ENCODE measurements at places on chromosomes 16 and 17. TPM values are rescaled to one million over a fixed set of nuclear protein-coding genes. Genes with fewer than 3 reads are reported as not detected.
A peak's percentile ranks its signal among the peaks of the same experiment; 100 is the strongest.

DNA sequence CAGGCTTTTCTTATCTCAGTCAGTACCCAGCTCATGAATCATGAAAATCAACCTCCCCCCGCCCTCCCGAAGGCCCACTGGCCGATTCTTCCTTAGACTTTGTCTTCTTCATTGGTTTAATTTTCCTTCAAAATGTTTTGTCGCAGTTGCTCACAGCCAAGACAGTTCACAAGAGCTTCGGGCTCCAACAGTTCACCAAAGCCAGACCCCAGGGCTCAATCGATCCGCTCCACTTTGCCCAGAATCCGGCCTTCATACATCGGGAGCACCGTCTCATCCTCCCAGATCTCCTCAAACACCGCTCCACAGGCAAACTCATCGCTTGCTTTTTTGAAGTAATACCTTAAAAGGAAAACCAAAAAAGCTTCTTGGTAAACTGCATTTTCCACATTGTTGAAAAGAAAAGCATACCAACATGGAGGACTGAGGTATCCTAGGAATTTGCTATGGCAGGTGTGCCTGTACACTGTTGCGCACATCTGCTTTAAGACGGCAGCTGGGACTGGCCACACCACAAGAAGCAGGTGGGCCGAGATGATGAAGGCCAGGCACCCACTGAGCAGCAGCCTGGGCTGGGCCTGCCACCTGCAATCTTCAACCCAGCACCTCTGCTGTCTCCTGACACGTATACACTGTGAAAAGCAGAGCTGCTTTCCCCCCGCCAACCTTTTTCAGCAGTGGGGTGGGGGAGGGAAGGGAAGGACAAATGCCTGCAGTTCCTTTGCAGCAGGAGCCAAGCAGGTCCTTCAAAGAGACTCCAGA, 31.5 kb downstream of the AXIN2 start:
- peaks cover 21% of the 10 kb centered on the region for H3K4me1 ChIP-seq
- H3K36me3 ChIP-seq = peaks cover 7% of the 10 kb centered on the region
- no peak overlapping the region for H3K4me3 ChIP-seq
- no peak overlapping the region for H3K27ac ChIP-seq
- DNase-seq = no peak

DNA sequence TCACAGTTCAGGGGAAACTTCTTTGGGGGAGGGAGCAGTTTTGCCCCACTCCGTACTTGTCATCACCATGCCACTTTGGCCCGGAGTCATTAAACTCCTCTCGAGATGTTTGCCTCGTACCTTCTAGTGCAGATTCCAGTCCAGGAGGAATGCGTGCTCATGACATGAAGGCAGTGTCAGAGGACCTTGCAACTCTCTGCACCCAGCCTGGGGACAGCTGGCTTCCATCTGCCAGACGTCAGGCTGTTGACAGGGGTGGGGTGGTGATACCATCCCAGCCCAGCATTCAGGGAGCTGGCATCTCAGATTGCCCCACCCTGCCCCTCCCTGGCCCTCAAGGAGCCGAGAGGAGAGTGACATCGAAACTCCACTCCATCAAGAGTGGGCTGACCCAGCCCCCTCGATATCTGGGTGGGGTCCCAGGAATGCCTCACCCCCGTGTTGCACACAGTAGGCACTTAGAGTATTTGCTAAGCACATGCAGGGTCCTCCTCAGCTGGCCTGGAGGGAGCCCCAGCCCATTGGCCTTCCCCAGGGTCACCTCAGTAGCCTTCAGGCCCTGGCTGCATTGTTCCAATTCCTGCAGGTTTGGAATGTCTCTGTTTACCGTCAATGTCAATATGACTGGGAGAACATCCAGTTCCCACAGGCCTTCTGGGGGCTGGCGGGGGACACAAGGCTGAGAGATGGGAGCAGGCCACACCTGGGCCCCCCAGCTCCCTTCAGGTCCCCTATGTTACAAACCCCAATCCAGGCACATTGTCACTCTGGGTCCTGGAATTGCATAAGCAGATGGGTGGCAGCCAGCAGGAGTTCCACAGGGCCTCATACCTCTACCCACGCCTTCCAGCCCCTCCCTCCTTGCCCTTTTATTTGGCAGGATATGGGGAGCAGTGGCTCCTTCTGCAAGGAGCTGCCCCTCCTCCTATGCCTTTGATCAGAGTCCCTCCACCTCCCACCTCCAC, 21.3 kb upstream of the EMP2 start:
- no peaks in the 10 kb centered on the region for H3K4me1 ChIP-seq
- DNase-seq = no peak
- no peak overlapping the region for H3K4me3 ChIP-seq
- H3K27me3 ChIP-seq = peaks cover 27% of the 10 kb centered on the region
- no peaks in the 10 kb centered on the region for H3K36me3 ChIP-seq
- H3K27ac ChIP-seq = no peak overlapping the region

GRCh38 chr17:81939881-81940385, 2.8 kb upstream of the PYCR1 start:
- peak; percentile 86 for DNase-seq
- no peaks in the 10 kb centered on the region for H3K27me3 ChIP-seq
- no peak overlapping the region for H3K27ac ChIP-seq
- no peak overlapping the region for H3K4me3 ChIP-seq

DNA sequence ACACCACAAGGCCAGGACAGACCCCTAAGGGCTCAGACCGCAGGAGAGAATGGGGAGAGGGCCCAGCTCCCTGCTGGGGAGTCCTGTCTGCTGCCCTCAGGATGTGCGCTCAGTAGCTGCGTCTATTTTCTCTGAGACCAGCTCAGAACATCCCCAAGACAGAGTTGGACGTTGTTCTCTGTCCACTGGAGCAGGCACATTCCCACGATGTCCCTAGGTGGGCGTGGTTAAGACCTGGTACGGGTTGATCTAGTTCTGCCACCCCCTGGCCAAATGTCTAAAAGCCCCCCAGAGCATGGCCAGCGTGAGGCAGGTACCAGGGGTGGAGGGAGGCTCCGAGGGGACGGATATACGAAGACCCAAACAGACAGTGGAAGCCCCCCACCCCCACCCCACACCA, 842 bp upstream of the CALB2 start:
- H3K4me3 ChIP-seq = no peak overlapping the region
- DNase-seq = no peak
- H3K27me3 ChIP-seq = peaks cover 30% of the 10 kb centered on the region
- H3K4me1 ChIP-seq = peaks cover 11% of the 10 kb centered on the region
- no peaks in the 10 kb centered on the region for H3K36me3 ChIP-seq

- H3K27me3 ChIP-seq = peaks cover 7% of the 10 kb centered on the region
- DNase-seq = no peak
- peaks cover 4% of the 10 kb centered on the region for H3K4me1 ChIP-seq
- peaks cover 1% of the 10 kb centered on the region for H3K36me3 ChIP-seq
- H3K27ac ChIP-seq = no peak overlapping the region
- H3K4me3 ChIP-seq = no peak overlapping the region
These were observed 23.1 kb downstream of the LGALS9 start for GRCh38 chr17:27654136-27654535.

- no peaks in the 10 kb centered on the region for H3K4me1 ChIP-seq
- peaks cover 6% of the 10 kb centered on the region for H3K27me3 ChIP-seq
- no peak overlapping the region for H3K4me3 ChIP-seq
- DNase-seq = no peak
These were observed 61.3 kb downstream of the PRKCB start for GRCh38 chr16:23896832-23897821.

GRCh38 chr17:66811683-66812054, 23.2 kb upstream of the CACNG5 start:
- DNase-seq = no peak
- H3K27me3 ChIP-seq = no peaks in the 10 kb centered on the region
- no peak overlapping the region for H3K27ac ChIP-seq
- no peaks in the 10 kb centered on the region for H3K36me3 ChIP-seq
- H3K4me3 ChIP-seq = no peak overlapping the region
- H3K4me1 ChIP-seq = no peaks in the 10 kb centered on the region

- no peak overlapping the region for H3K27ac ChIP-seq
- H3K4me3 ChIP-seq = no peak overlapping the region
- H3K4me1 ChIP-seq = peaks cover 5% of the 10 kb centered on the region
- H3K36me3 ChIP-seq = peaks cover 15% of the 10 kb centered on the region
- no peaks in the 10 kb centered on the region for H3K27me3 ChIP-seq
- DNase-seq = no peak
These were observed 110.8 kb downstream of the CA4 start for GRCh38 chr17:60260540-60260939.

- DNase-seq = no peak
- H3K4me1 ChIP-seq = no peaks in the 10 kb centered on the region
- peaks cover 30% of the 10 kb centered on the region for H3K27me3 ChIP-seq
- H3K4me3 ChIP-seq = no peak overlapping the region
- H3K27ac ChIP-seq = no peak overlapping the region
These were observed 121.3 kb downstream of the MGAT5B start for GRCh38 chr17:76989519-76989918.

GRCh38 chr17:72135546-72136325, 14.9 kb downstream of the SOX9 start:
- no peaks in the 10 kb centered on the region for H3K27me3 ChIP-seq
- H3K4me1 ChIP-seq = peaks cover 35% of the 10 kb centered on the region
- no peaks in the 10 kb centered on the region for H3K36me3 ChIP-seq
- H3K27ac ChIP-seq = no peak overlapping the region

DNA sequence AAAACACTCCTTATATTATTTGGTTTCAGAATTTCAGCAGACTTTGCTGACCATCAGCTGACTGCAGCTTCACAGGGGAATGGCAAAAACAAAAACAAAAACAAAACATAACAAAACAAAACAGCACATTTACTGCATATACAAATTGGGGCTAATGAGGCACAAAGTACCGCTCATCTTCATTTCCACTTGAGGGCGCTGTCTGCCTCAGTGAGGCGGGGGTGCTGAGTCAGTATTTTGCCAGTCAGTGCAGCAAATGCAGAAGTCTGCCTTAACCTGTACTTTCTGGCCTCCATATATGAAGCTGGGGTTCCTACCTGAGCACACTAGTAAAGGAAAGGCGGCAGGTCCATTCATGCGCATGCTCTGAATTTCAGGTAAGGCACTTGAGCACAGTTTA, 13.5 kb upstream of the DYNLRB2 start:
- DNase-seq = no peak
- peaks cover 58% of the 10 kb centered on the region for H3K27me3 ChIP-seq
- H3K36me3 ChIP-seq = no peaks in the 10 kb centered on the region
- H3K4me3 ChIP-seq = no peak overlapping the region
- H3K27ac ChIP-seq = no peak overlapping the region
- H3K4me1 ChIP-seq = no peaks in the 10 kb centered on the region

DNA sequence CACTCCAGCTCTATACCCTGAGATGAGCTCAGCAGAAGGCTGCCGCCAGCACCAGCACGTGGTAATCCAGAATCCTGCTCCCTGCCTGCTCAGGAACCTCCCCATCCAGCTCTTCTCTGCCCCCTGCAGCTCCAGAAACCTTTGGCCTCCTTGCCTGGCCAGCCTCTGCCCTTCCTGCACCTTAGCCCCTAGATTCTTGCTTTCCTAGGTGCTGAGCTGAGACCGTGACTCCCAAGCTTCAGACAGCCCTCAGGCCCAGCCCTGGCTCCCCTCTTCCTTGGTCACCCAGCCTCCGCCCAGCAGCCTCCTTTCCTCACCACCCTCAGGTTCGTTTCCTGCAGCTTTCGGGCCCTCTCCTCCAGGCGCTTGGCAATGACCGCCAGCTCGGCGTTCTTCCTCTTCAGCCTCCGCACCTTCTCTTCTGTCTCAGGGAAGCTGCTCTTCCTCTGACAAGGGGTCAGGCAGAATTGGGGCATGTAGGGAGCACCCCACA, 2.6 kb downstream of the TSPOAP1 start:
- no peak for DNase-seq
- H3K36me3 ChIP-seq = no peaks in the 10 kb centered on the region
- no peak overlapping the region for H3K27ac ChIP-seq
- H3K4me3 ChIP-seq = no peak overlapping the region

- no peak for DNase-seq
- no peak overlapping the region for H3K4me3 ChIP-seq
- peaks cover 5% of the 10 kb centered on the region for H3K4me1 ChIP-seq
- H3K27me3 ChIP-seq = peaks cover 2% of the 10 kb centered on the region
These were observed 4.6 kb downstream of the KRT34 start for GRCh38 chr17:41377546-41377945.

DNA sequence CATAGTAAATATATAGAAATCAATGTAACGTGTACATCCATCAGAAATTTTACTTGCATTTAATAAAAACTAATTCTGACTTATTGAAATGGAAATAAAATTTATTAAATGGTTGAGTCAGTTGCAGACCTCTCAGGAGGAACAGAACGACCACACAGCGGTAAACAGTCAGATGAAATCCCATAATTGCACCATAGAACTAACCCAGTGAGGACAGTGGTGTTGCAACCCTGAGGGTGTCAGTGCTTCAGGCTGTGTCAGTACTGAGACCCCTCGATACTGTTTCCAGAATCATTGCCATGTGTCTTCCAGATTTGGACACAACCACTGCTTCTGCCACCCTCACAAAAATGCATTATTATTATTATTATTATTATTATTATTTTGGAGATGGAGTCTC, 29.0 kb upstream of the SSTR2 start:
- H3K4me1 ChIP-seq = no peaks in the 10 kb centered on the region
- H3K27ac ChIP-seq = no peak overlapping the region
- H3K36me3 ChIP-seq = no peaks in the 10 kb centered on the region
- H3K27me3 ChIP-seq = peaks cover 4% of the 10 kb centered on the region
- no peak overlapping the region for H3K4me3 ChIP-seq

- H3K4me3 ChIP-seq = no peak overlapping the region
- H3K4me1 ChIP-seq = no peaks in the 10 kb centered on the region
- no peak for DNase-seq
- no peaks in the 10 kb centered on the region for H3K36me3 ChIP-seq
These were observed 158.6 kb downstream of the CYLD start for GRCh38 chr16:50900391-50900942.

- H3K4me1 ChIP-seq = no peaks in the 10 kb centered on the region
- no peak overlapping the region for H3K27ac ChIP-seq
- no peak overlapping the region for H3K4me3 ChIP-seq
- H3K27me3 ChIP-seq = peaks cover 2% of the 10 kb centered on the region
These were observed 108.2 kb upstream of the RBBP6 start for GRCh38 chr16:24430954-24431760.

GRCh38 chr16:9097266-9098219, 6.1 kb downstream of the HAPSTR1 start:
- H3K27me3 ChIP-seq = no peaks in the 10 kb centered on the region
- peak overlapping the region; percentile 19 for H3K4me3 ChIP-seq

DNA sequence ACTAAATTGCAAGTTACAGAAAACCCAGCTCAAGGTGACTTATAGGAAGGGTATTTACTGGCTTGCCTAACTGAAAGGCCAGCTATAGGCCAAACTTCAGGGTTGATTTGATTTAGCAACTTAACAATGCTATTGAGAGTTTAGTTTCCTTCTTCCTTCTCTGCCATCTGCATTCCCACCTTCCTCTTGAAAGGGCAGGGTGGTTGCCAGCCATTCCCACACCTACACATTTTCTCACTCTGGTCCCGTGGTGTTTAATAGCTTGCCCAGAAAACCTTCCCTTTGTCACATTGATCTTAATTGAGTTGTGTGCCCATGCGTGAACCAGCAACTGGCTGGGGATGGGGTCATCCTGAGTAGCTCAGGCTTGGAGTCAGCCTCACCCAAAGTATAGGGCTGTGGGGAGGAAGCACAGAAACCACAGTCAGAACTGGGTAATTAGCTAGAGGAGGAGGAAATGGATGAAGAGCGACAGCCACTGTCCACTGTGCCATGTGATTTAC, 194.7 kb downstream of the SPECC1 start:
- peak overlapping the region; percentile 89 for H3K27ac ChIP-seq
- H3K27me3 ChIP-seq = no peaks in the 10 kb centered on the region
- H3K4me1 ChIP-seq = peaks cover 91% of the 10 kb centered on the region
- no peak overlapping the region for H3K4me3 ChIP-seq

Gene KRT17
- 183 TPM for total RNA-seq

Gene THOC6
- 27.4 TPM for total RNA-seq

Gene SULT1A1
- 2.2 TPM for total RNA-seq

Gene SLC5A10
- total RNA-seq = not detected

Gene NHLRC4
- not detected for total RNA-seq

Gene FBXW10B
- 1.1 TPM for total RNA-seq

Gene CDH1
- not detected for total RNA-seq
